MM.1S (cell line): ENCODE measurements at places on chromosomes 4 and X.

DNA sequence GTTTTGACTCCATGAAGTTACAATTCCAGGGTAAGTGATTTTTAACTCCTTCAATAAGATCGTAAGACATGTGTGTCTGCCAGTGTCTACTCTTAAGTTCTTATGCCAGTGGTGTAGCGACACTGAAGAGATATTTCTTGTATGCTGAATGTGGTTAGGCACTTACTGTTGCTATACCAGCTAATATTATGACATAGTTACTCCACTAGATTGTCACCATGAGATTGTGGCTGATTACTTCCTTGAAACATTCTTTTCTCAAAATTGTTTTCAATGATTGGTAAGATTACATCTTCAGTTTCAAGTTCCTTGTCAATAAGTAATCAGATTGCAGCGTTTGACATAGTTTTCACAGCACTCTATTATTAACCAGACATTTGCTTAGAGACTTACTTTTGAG is 60.6 kb upstream of the PAGE5 start:
- H3K27ac ChIP-seq = no peak overlapping the region
- no peaks in the 10 kb centered on the region for H3K4me1 ChIP-seq
- H3K36me3 ChIP-seq = no peaks in the 10 kb centered on the region

- no peaks in the 10 kb centered on the region for H3K27me3 ChIP-seq
- H3K4me3 ChIP-seq = no peak overlapping the region
- H3K36me3 ChIP-seq = no peaks in the 10 kb centered on the region
- no peaks in the 10 kb centered on the region for H3K4me1 ChIP-seq
- no peak for DNase-seq
These were observed 177.3 kb upstream of the SLIT2 start for GRCh38 chr4:20074450-20074849.

GRCh38 chr4:142846729-142847596 is 862 bp upstream of the INPP4B start:
- H3K4me1 ChIP-seq = no peaks in the 10 kb centered on the region
- peak; percentile 75 for DNase-seq
- 0 out of 2 replicates have a peak, but pooled peaks cover 7% of the 10 kb centered on the region for H3K27me3 ChIP-seq

- DNase-seq = no peak
- H3K4me1 ChIP-seq = no peaks in the 10 kb centered on the region
- H3K36me3 ChIP-seq = no peaks in the 10 kb centered on the region
These were observed 48.6 kb upstream of the DCX start for GRCh38 chrX:111460607-111461006.

GRCh38 chr4:98300706-98301105 is 39.5 kb downstream of the RAP1GDS1 start:
- no peaks in the 10 kb centered on the region for H3K27me3 ChIP-seq
- peaks cover 48% of the 10 kb centered on the region for H3K4me1 ChIP-seq
- H3K4me3 ChIP-seq = no peak overlapping the region
